ENCODE measurements at places on chromosomes 5 and 9. TPM values are rescaled to one million over a fixed set of nuclear protein-coding genes. Genes with fewer than 3 reads are reported as not detected.

- DNase-seq, result no peak
These were observed 60.3 kb downstream of the HABP4 start for GRCh38 chr9:96510258-96510657.

GRCh38 chr5:137291436-137291835 lies 207.7 kb downstream of the SPOCK1 start:
- no peak for DNase-seq

- DNase-seq, result no peak
These were observed 76.7 kb downstream of the FGF1 start for GRCh38 chr5:142609142-142609541.

- DNase-seq, result no peak
These were observed 37.7 kb upstream of the RAPGEF6 start for GRCh38 chr5:131672776-131673175.

The CTSV gene
- total RNA-seq, result 2.2 TPM
